ENCODE measurements at places on chromosomes 5 and 9. TPM values are rescaled to one million over a fixed set of nuclear protein-coding genes. Genes with fewer than 3 reads are reported as not detected.

HTR4 gene
- 5.7 TPM for total RNA-seq

OGN gene
- 2.0 TPM for total RNA-seq

MTMR12 gene
- total RNA-seq = 13.6 TPM

NR5A1 gene
- not detected for total RNA-seq

SPEF2 gene
- total RNA-seq = 1.7 TPM

PCDHB10 gene
- total RNA-seq = 0.66 TPM

HOMER1 gene
- total RNA-seq = 3.6 TPM

C1QTNF3 gene
- total RNA-seq = 0.79 TPM

IFNA2 gene
- total RNA-seq = not detected

ABO gene
- not detected for total RNA-seq

QRFP gene
- total RNA-seq = not detected

KLHL3 gene
- total RNA-seq = 4.6 TPM

NUP188 gene
- 28.2 TPM for total RNA-seq

ARSI gene
- 0.19 TPM for total RNA-seq

SLC28A3 gene
- under 0.01 TPM for total RNA-seq

GABRB2 gene
- total RNA-seq = under 0.01 TPM

HAVCR1 gene
- total RNA-seq = not detected

PCA3 gene
- 0.26 TPM for total RNA-seq

PKD2L2 gene
- total RNA-seq = not detected

IL3 gene
- not detected for total RNA-seq

PHF24 gene
- total RNA-seq = 0.13 TPM

GOLM1 gene
- total RNA-seq = 27.0 TPM

IL5 gene
- total RNA-seq = not detected

GEMIN5 gene
- 10.8 TPM for total RNA-seq

AK8 gene
- total RNA-seq = 0.40 TPM

WHRN gene
- total RNA-seq = 0.25 TPM

RABL6 gene
- total RNA-seq = 57.2 TPM

C5 gene
- total RNA-seq = 8.2 TPM

PAPPA gene
- total RNA-seq = 21.9 TPM

LCN15 gene
- total RNA-seq = not detected

ADGRV1 gene
- total RNA-seq = 0.19 TPM

LMNB1 gene
- 46.4 TPM for total RNA-seq

INIP gene
- 18.8 TPM for total RNA-seq

RANBP17 gene
- 11.2 TPM for total RNA-seq

GGTA1 gene
- 1.3 TPM for total RNA-seq

RGS14 gene
- total RNA-seq = 2.2 TPM

ARL10 gene
- 7.9 TPM for total RNA-seq

CDH9 gene
- total RNA-seq = not detected

CHSY3 gene
- 13.2 TPM for total RNA-seq

MARCOL gene
- total RNA-seq = not detected

PLEKHG4B gene
- not detected for total RNA-seq

CYSRT1 gene
- 0.87 TPM for total RNA-seq

FGFR4 gene
- 0.66 TPM for total RNA-seq

SPATA31E1 gene
- not detected for total RNA-seq

ANGPTL2 gene
- 56.7 TPM for total RNA-seq

GPBP1 gene
- total RNA-seq = 59.6 TPM

WDR70 gene
- total RNA-seq = 35.8 TPM

KCNT1 gene
- total RNA-seq = not detected

IPO11 gene
- total RNA-seq = 24.3 TPM

PRLR gene
- total RNA-seq = under 0.01 TPM

FGD3 gene
- not detected for total RNA-seq

PDGFRB gene
- 159 TPM for total RNA-seq

SNCB gene
- total RNA-seq = 0.12 TPM

HTR1A gene
- not detected for total RNA-seq

ACSL6 gene
- total RNA-seq = 0.25 TPM

PFN3 gene
- total RNA-seq = not detected

ZNF608 gene
- 7.7 TPM for total RNA-seq

PPP1R26 gene
- total RNA-seq = 10.5 TPM
